ENCODE measurements at places on chromosomes 16 and 17.
A peak's percentile ranks its signal among the peaks of the same experiment; 100 is the strongest.

DNA sequence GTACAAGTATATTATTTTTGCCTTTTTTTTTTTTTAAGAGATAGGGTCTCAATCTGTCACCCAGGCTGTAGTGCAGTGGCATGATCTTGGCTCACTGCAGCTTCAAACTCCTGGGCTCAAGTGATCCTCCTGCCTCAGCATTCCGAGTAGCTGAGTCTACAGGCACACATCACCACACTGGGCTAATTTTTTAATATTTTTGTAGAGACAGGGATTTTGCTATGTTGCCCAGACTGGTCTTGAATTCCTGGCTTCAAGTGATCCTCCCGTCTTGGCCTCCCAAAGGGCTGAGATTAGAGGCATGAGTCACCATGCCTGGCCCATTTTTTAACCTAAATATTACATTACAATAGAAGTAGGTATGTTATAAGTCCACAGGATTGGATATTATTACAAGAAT lies 3.2 kb downstream of the TERB1 start:
- DNase-seq, result peak; percentile 65

GRCh38 chr17:71828182-71828596 lies 292.6 kb upstream of the SOX9 start:
- DNase-seq, result peak; percentile 88

GRCh38 chr16:51982715-51983680 lies 563.9 kb downstream of the TOX3 start:
- peak; percentile 64 for DNase-seq

- no peak for DNase-seq
These were observed 179.0 kb downstream of the HAPSTR1 start for GRCh38 chr16:9270424-9270823.

- no peak for DNase-seq
These were observed 39.4 kb upstream of the CDH5 start for GRCh38 chr16:66326991-66327513.

GRCh38 chr17:227078-227945 lies 45.9 kb upstream of the DOC2B start:
- DNase-seq, result no peak

DNA sequence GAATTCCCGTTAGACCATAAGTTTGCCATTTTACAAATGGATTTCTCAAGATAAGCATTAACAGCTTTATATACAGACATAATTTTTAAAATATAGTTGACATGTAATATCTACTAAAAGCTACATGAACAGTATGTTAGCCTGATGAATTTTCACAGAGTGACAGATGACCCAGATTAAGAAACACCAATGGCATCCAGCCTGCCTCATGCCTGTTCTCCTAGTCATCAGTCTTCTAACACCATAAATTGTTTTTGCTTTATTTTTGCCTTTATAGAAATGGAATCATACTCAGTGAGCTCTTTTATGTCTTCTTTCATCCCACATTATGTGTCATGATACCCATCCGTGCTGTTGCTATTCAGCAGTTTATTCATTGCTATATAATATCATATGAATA lies 80.0 kb downstream of the ATF7IP2 start:
- DNase-seq, result peak; percentile 18

- DNase-seq, result no peak
These were observed 22.5 kb upstream of the MYO15B start for GRCh38 chr17:75565066-75565465.

GRCh38 chr17:17669580-17670235 lies 11.6 kb upstream of the RAI1 start:
- DNase-seq, result no peak

DNA sequence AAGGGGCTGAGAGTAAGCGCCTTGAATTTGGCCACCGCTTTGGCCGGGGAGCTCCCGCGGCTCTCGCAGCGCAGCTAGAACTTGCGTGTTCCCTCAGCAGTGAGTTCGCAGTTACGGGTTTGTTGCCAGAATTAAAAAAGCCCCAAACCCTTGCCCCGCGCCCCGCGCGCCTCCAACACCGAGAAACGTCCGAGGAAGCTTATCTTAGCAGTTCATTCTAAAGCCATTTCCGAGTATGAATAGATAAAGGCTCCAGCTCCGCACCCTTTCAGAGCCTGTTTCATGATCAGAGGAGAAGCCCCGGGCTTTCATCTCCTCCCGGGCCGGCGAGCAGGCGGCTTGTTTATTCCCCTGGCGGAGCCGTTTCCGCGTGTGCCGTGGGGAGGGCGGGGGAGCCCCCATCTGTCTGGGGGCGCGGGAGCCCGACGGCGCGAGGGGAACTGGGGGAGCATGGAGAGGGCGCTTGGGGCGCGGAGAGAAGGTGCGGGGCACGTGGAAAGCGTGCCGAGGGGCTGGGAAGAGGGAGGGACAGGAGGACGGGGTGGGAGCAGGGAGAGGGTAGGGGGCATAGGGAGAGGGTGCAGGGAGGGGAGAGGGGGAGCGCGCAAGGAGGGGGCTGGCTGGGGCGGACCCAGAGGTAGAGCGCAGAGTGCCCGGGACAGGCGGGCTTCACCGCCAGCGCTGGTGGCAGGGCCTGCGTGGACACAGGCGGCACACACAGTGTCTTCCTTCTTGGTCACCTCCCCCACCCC lies 9.9 kb downstream of the TBX4 start:
- DNase-seq, result no peak

GRCh38 chr17:62780269-62780668 lies 27.8 kb downstream of the MARCHF10 start:
- DNase-seq, result no peak

- DNase-seq, result no peak
These were observed 14.8 kb upstream of the AKTIP start for GRCh38 chr16:53517851-53518250.

- peak; percentile 30 for DNase-seq
These were observed 787 bp downstream of the PRKAR1A start for GRCh38 chr17:68512960-68513474.
